Stimulated activated CD4-positive, alpha-beta T cell treated with anti-CD3 and anti-CD28 coated beads, Interleukin-4, amount 100 ng/mL, for 1 hour (primary cell): ENCODE measurements at places on chromosomes 3 and 15.

- DNase-seq, result no peak
Observed at GRCh38 chr15:80615783-80616391, 79.2 kb upstream of the ABHD17C start.

DNA sequence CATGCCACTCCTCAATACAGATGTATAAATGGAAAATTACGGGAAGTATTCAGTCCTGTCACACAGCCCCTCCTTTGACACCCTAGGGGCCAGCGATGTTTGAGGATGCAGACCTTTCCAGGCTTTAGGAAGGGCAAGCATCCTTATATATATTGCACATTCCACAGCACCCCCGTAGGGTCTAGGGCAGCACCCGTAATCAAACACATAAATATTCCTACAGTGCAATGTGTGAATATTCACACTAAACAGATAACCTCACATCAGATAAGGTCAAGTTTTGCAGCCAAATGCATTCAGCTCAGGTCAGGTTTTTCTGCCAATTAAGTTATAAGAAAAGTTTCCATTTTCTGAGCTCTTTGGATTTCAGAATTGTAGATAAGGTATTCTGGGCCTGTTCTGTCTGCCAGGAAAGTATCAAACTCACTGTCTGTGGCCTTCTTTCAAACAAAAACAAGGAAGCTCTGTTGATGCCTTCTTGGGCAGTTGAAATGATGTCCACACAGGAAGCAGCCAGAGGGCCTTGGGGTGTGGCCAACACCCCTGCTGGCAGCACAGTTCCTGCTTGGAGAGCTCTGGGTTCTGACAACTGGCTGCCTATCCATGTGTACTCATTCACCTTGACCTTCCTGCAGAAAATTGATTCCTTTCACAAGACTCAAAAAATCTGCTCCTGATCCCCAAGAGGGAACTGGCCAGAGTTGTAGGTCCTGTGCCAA, 427.0 kb downstream of the NTRK3 start:
- no peak for DNase-seq

DNA sequence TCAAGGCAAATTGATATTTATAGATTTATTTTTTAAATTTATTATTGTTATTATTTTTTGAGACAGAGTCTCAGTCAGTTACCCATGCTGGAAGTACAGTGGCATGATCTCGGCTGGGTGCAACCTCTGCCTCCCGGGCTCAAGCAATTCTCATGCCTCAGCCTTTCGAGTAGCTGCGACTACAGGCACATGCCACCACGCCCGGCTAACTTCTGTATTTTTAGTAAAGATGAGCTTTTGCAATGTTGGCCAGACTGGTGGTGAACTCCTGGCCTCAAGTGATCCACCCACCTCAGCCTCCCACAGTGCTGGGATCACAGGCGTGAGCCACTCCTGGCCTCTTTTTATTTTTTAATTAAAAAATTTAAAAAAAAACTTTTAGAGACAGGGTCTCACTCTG, 19.0 kb downstream of the SPG21 start:
- no peak for DNase-seq

DNA sequence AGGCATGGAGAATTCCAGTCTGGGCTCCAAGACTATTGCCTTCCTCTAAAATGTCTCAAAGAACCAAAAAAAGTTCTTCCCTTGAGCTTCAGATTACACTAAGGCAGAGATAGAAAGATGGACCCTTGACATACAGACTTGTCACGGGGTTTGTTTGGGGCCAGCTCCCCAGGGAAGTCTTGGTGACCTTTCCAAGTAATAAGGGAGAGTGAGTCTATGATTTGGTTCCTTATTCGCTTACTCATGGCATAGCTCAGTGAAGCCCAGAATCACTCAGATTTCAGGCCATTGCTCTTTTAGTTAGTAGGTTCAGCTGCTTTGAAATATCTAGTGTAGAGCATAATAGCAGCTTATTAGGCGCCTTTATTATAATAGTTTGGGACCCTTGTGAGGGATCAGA, 90.3 kb downstream of the PLCL2 start:
- DNase-seq, result no peak

GRCh38 chr15:92115834-92116233, 262.3 kb downstream of the SLCO3A1 start:
- DNase-seq, result no peak

DNA sequence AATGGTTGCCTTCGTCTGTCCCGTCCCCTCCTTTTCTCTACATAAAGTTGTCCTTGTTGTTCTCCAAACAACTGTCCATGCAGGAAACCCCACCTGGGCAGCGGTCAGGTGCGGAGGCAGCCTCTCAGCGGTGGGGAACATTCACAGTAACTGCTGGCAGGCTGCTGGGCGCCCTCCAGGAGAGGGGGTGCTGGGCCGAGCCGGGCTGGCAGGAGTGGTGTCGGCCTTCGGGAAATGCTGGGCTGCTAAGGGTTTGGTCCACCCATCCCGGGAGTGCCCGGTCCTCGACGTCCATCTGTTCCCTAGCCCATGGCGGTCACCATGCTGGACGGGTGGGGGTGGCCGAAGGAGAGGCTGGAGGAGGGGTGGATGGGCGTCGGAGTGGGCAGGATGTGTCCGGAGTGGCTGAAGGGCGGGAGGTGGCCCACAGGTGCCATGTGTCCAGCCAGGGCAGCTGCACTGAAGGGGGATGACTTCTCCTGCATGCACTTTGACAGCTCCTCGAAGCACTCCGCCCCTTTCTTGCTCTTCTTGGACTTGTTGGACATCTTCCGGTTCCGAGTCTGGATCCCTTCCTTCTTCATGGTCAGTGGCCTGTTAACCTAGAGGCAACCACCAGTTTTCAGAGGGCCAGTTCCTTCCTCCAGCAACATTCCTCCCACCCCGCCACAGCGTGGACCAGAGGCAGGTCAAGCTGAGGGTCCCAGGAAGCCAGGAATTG, 12.1 kb downstream of the GATA2 start:
- DNase-seq, result no peak

DNA sequence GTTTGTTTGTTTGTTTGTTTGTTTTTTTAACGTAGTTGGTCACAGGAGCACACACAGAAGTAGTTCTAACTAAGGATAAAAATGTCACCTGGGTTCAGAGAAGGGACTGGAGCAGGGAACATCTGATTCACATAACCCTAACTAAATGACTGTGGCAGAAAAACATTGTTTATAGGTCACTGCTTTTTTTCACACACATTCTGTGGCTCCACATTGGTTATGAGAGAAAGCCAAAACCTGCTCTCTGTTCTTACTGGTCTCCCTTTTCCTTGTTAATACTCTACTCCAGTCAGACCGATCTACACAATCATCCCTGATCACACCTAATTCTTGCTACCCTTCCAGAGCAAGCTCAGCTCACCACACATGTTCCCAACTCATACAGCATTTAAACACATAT, 190.4 kb upstream of the ICE2 start:
- DNase-seq, result no peak

DNA sequence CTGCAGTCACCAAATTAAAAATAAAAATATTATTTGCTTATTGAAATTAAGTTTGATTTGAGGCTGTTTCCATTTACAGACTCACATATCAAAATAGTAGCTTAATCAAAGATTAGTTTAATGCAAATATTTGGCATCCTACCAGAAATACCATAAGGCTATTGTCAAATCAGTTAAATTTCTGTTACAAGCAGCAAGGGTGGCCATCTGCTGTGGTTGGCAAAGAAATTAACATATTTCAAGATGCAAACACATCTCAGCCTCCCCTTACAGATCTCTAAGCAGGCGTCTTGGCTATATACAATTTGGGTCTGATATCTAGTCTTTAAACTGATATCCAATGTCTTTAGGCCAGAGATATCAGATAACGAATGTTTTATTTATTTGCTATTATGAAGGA, 83.2 kb upstream of the NEDD4 start:
- DNase-seq, result no peak

DNA sequence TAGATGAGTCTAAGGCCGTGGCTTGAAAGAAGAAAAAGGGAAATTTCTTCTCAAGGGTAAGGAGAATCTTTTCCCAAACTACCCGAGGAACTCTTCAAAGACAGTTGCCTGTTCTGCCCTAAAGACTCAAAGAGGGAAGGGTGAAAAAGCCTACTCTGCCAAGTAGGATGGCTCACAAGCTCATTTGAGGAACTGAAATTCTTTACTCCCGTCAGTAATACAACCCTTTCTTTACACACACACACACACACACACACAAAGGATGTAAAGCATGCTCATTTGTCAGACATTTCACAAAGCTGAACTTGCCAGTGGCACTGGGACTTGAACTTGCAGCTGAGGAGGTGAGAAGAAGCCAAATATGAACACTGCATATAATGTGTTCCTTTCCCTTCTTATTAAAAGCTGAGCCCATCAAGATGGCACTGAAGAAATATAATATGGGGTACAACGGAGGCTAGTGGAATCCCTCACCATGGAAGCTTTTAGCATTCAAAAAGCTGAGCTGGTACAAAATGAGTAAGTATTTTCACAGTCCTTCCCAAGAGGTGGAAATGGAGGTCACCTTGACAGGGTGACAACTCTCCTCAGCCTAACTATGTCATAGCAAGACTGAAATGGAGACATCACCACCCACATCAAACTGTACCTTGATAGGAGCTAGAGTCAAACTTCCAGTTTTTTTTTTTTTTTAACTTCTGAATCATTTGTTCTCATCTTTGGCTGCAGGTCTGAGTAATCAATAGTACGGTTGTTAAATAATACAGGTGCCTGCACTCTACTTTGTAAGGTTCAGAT, 57.6 kb downstream of the TAFA4 start:
- DNase-seq, result no peak

DNA sequence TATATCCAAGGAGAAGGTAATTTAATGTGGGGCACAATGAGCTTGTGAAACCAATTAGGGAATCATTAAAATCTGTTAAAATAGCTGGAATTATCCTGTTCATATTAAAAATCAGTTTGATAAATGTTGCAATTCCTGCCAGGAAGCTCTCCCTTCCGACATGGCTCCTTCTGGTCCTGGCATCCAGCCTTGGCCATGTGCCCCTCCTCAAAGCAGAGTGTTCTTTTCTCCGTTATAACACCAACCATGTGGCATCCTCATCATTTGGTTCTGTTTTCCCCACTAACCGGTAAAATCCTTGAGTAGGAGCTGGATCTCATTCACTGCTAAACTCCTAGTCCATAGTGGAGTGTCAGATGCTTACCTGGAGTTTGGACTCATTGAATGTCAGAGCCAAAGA, 127.2 kb downstream of the ARNT2 start:
- DNase-seq, result no peak

DNA sequence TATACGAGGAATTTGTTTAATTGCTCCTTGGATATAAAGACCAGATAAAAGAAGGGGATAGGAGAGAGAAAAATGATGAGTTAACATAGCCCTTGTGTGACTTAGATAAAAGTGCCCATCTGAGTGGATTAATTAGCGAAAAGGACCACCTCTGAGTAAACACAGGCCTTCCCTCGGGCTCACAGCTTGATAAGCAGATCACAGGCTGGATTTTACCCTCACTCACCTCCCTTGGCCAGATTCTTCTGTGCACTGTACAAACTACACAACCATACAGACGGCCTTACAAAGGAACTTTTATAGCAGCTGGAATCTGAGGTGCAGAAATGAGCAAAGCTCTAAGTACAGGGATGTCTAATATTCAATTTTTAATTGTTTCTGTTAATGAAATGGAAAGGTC, 112.4 kb upstream of the STT3B start:
- no peak for DNase-seq

DNA sequence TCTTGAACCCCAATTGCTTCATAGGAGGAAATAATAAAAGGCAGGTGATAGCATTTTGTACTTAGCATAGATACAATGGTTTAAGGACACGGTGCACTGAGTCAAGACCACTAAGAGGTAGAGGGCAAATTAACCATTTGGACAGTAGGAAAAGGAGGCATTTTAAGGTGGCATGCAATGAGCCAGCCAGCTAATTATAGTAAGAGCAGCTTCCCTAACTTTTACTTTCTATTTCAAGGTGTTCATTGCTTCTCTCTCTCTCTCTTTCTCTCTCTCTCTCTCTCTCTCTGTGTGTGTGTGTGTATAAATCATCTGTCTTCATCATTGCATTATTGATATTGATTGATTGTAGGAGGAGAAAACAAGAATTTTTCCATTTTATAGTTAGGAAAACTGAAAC, 740.4 kb upstream of the CFAP20DC start:
- no peak for DNase-seq

DNA sequence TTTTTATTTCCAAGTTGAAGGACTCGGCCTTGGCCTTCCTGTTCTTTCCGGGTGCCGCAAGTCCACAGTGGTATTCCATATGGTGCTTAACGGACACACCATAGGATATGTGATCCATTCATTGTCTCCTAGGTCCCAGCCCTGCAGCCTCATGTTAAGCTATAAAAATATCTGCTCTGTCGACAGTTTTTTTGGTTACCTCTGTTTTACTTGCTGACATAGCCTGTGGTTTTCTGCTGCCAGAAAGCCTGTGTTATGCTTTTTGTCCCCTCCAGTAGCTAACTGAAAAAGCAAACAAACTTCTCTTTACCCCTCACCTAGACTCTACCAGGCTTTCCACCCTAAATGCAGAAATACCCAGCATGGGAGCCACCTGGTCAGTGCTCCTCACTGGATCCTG, 5.3 kb downstream of the INAFM2 start:
- no peak for DNase-seq

DNA sequence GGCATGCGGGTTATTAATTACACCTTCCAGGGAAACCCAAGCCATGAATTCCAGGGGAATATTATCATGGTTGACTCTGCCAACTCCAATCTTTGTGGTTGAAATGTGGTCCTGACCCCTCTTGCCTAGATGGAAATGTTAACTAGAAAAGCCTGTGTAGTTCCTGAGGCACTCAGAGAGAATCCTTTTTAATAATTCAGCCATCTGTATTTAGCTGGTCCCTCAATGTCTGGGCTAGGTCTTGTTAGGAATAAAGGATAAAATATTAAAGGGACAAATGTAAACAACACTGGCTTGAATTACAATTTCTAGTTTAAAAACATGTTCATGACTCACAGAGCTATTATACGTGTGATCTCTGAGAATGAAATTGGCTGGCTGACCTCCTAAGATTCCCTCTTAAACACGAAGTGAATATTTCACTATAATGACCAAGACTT, 435.2 kb upstream of the SUCLG2 start:
- no peak for DNase-seq

DNA sequence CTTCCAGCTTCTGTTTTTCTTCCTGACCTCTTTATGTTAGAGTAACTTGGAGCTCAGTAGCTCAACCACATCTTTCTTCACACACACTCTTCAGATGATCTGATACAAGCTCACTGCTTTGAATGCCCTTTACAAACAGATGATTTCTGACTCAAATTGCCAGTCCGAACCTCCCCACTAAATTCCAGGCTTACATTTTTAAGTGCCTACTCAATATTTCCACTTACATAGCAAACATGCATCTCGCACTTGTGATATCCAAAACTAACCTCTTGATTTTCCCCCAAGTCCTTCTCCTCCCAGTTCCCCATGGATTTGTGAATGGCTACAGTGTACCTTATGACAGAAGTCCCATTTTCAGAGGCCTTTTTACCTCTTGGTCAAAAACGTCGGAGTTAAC, 139.1 kb downstream of the GBE1 start:
- no peak for DNase-seq

DNA sequence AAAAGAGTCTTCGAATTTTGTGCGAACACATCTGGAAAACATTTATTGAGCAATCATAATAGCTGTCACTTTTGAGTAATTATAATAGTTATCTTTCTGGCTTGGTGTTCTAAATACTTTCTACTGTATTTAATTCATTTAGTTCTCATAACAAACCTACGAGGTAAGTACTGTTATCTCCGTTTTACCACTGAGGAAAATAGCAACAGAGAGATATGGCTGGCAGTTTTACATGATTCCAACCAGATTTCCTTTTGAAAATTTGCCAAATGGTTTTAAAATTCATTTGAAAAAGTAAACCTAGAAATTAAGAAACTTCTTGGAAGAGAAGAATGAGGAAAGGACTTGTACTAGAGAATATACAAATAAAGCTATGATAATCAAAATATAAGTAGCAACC, 37.3 kb upstream of the MGA start:
- no peak for DNase-seq
